ENCODE measurements at places on chromosomes 3 and 15.
A peak's percentile ranks its signal among the peaks of the same experiment; 100 is the strongest.

GRCh38 chr3:117735481-117736101, 1026.0 kb downstream of the TUSC7 start:
- no peak for DNase-seq

GRCh38 chr3:86481031-86481430, 509.9 kb downstream of the VGLL3 start:
- no peak for DNase-seq

GRCh38 chr3:105523501-105523900, 156.8 kb downstream of the ALCAM start:
- DNase-seq = no peak

GRCh38 chr3:99365396-99365795, 273.0 kb upstream of the COL8A1 start:
- DNase-seq = no peak

DNA sequence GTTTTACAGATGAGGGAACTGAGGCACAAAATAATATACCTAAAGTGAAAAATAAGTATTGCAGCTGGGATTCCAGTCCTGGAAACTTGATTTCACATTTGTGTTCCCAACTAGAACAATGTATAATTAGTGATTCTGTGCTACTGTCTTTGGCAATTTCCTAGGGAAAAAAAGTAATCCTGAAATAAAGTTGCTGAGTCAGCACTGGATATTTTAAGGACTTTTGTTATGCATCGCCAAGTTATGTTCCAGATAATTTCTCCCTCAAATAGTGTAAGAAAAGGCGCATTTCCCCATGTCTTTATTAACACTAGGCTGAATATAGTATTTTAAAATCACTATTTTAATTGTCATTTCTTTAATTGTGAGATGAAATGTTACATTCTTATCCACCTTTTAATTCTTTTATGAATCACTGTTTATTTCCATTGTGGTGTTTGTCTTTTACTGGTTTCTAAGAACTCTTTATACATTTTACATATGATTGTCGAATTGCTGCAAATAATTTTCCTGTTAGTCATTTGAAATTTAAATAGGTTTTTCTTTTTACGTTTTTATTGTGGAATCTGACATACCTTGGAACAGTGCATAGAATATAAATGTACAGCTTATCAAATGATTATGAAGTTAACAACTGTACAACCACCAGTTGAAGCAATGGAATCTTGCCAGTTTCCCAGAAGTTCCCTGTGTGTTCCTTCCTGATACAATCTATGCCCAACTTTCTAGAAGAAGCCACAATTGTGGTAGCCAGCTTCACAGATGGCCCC, 56.6 kb downstream of the SH3GL3 start:
- no peak for DNase-seq

- no peak for DNase-seq
These were observed 50.1 kb upstream of the STT3B start for GRCh38 chr3:31482493-31483200.

GRCh38 chr3:13894096-13894806, 14.4 kb upstream of the WNT7A start:
- no peak for DNase-seq

GRCh38 chr15:66851311-66852063, 149.5 kb downstream of the SMAD6 start:
- DNase-seq = peak; percentile 85

DNA sequence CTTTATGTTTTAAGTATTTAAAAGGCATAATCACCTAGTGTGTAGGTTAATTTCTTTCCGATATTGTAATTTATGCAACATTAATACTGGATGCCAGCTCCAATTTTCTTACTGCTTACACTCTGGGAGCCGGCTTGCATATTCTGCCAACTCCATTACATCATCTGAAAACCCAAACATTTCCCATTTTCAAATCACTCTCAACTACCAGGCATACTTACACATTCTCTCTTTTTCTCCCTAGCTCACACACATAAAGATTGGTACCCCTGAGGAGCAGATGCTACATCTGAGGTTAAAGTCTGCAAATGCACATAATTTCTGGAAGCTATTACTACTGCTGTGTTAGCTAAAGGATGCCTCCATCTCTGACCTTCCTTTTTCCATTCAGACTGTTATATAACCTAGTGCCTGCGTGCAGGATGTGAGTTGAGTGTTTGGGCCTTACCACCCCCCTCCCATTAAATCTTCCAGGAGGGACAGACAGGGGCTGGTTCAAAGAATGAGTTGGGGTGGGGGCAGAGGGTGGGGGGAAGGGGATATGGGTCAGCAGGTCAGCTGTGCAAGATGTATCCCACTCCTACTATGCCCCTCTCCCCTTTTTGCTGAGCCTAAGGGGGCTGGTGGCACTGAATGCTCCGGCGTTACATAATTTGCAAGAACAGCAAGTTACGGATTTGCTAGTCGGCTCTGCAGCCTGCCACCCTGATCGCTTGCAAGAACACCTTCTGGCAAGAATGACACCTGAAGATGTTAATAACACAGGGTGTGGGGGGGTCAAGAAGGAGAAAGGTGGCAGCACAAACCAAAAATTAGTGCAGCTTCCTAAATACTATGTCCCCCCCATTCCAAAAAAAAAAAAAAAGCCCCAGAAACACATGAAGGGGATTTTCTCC, 2.5 kb downstream of the RORA start:
- DNase-seq = no peak

DNA sequence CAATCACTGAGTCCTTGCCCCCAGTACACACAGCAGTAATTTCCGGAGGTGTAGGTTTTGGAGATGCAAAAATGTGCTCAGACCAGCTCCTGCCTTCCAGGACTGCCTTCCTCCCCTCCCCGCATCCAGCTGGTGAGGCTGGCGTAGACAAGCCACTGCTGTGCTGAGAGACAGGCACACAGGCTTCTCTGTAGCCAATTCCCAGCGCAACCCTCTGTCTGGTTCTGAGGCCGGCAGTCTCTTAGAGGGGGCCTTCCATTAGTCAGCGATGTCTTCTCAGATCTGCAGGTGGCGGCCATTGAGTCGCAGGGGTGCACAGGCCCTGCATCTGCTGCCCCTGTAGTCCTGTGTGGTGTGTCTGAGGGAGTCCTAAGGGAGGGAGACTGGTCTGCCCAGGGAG, 114.4 kb downstream of the DNAJB8 start:
- DNase-seq = no peak

Measured in erythroblast (primary cell).